ENCODE measurements at places on chromosomes 5 and 9. TPM values are rescaled to one million over a fixed set of nuclear protein-coding genes. Genes with fewer than 3 reads are reported as not detected.

F12 gene
- 5.4 TPM for total RNA-seq

ZCCHC9 gene
- total RNA-seq = 31.8 TPM

SLC6A3 gene
- total RNA-seq = not detected

DNA sequence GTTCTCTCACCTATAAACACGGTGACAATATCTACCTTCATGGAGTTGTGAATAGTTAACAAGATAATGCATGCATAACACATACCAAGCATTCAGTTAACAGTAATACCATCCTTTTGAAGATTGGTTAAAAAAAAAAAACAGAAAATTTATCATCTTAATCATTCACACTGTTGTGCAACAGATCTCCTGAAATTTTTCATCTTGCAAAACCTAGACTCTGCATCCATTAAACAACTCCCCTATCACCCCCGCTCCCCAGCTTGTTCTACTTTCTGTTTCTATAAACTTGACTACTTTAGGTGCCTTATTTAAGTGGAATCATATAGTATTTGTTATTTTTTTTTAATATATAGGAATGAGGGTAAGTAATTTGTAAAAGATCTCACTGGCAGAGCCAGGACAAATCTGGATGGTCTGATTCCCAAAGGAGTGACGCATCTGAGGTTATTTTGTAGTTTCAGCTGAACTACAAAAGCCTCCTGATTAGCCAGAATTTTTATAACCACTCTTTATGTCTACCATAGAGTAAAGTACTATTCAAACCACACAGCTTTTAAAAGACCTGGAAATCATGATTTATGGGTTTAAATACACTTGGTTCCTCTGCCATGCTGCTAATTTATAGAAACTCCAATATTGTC lies 93.0 kb downstream of the FANCC start:
- no peak overlapping the region for H3K4me3 ChIP-seq
- DNase-seq = no peak
- H3K27me3 ChIP-seq = no peaks in the 10 kb centered on the region
- peaks cover 9% of the 10 kb centered on the region for H3K36me3 ChIP-seq
- H3K27ac ChIP-seq = no peak overlapping the region
- H3K4me1 ChIP-seq = no peaks in the 10 kb centered on the region

GRCh38 chr9:5800969-5801738 lies 31.8 kb downstream of the ERMP1 start:
- no peak overlapping the region for H3K4me3 ChIP-seq
- no peaks in the 10 kb centered on the region for H3K27me3 ChIP-seq
- no peak overlapping the region for H3K27ac ChIP-seq

DNA sequence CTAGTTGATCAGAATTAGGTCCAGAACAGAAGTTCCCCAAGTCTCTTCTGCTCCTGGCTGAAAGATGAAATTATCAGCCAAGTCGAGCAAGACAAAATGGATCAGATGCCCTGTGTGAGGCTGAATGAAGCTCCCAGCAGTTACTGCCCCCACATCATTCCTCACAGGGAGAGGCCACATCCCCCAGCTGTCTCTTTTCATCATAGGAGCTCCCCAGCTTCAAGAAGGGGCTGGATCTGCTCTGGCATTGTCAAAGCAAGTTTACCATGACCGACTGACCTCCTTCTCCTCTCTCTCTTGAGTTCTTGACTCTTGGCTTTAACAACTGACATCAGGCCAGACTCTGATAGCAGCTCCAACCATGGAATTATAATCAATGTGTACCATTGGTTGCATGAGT lies 133.3 kb upstream of the RAD23B start:
- H3K4me1 ChIP-seq = no peaks in the 10 kb centered on the region
- H3K27me3 ChIP-seq = peaks cover 8% of the 10 kb centered on the region
- H3K4me3 ChIP-seq = no peak overlapping the region
- DNase-seq = no peak
- H3K36me3 ChIP-seq = no peaks in the 10 kb centered on the region

DNA sequence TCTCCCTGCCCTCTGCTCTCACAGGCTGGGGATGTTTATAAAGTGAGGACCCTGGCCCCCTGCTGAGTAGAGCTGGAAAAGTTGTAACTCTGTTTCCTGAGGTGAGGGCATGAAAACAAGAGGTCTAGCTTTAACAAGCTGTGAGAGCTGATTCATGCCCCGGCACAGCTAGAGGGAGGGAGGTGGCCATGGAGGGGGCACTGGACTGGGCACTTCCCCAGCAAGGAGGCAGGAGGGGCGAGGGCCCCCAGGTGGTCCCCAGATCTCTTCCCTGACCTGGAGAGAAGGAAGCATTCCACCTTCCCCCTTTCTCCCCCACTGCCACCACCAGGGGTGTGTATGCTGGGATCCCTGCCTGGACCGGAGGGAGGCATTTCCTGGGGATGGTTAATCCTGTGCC lies at the start of gene MSMP:
Gene MSMP, minus strand, starts transcription at position 13 of the 400 bp plus-strand sequence. CDS start 147 bp downstream, outside the sequence.
- H3K4me3 ChIP-seq = no peak within 1 kb of the TSS
- no peak for DNase-seq
- H3K27me3 ChIP-seq = no peaks in the 10 kb centered on the region

DNA sequence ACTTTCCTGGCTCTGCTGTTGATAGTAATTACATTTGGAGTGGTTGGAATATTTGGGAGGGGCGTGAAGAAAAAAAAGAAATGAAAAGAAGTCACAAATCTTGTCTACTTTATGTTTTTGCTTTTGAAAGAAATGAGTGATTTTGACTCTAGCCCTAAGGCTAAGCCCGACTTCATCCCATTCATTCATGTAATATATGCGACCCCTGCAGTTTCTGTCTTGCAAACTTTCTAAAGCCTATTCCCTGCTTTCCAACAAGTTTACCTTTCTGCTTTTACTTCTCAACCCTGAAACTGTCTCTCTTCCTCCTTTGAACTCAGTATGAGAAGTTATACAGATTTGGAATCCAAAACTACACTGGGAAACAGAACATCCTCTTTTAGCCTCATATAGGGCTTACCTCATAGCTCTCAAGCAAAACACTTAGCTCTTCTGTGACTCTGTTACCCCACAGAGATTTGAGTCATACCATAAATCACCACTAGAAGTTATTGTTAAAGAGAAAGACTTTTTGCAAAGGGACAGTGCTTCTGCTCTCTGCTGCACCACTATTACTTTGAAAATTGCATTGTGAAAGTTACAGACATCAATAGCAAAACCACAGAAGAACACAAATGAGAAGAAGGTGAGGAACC lies 1.6 kb downstream of the CFAP95 start:
- H3K27me3 ChIP-seq = peaks cover 19% of the 10 kb centered on the region
- DNase-seq = no peak
- peaks cover 27% of the 10 kb centered on the region for H3K4me1 ChIP-seq
- H3K36me3 ChIP-seq = no peaks in the 10 kb centered on the region
- H3K27ac ChIP-seq = no peak overlapping the region
- H3K4me3 ChIP-seq = no peak overlapping the region

GRCh38 chr5:134123360-134123759 lies 8.9 kb downstream of the TCF7 start:
- peaks cover 70% of the 10 kb centered on the region for H3K36me3 ChIP-seq
- H3K27me3 ChIP-seq = no peaks in the 10 kb centered on the region
- DNase-seq = no peak
- peaks cover 100% of the 10 kb centered on the region for H3K4me1 ChIP-seq

- no peak overlapping the region for H3K27ac ChIP-seq
- no peaks in the 10 kb centered on the region for H3K27me3 ChIP-seq
- H3K4me3 ChIP-seq = no peak overlapping the region
Observed at GRCh38 chr5:154885439-154885838, 27.0 kb downstream of the CNOT8 start.

Data from activated naive CD4-positive, alpha-beta T cell treated with anti-CD3 and anti-CD28 coated beads for 36 hours (primary cell).